ENCODE measurements at places on chromosomes 3 and 15. TPM values are rescaled to one million over a fixed set of nuclear protein-coding genes. Genes with fewer than 3 reads are reported as not detected.

SPTBN5 gene
- total RNA-seq = 5.2 TPM

EXD1 gene
- not detected for total RNA-seq

MPI gene
- 54.6 TPM for total RNA-seq

SCAMP5 gene
- total RNA-seq = 5.9 TPM

HLTF gene
- 18.1 TPM for total RNA-seq

Data from bladder microvascular endothelial cell (primary cell).